Osteoblast (primary cell): ENCODE measurements at places on chromosomes 1 and 21. TPM values are rescaled to one million over a fixed set of nuclear protein-coding genes. Genes with fewer than 3 reads are reported as not detected.

UTS2 gene
- under 0.01 and 0.29 TPM in 2 replicates for total RNA-seq

SNAP47 gene
- total RNA-seq = 47.7 and 51.4 TPM in 2 replicates

AGTRAP gene
- 47.7 and 56.5 TPM in 2 replicates for total RNA-seq

LAMC1 gene
- total RNA-seq = 903 and 966 TPM in 2 replicates

ZSWIM5 gene
- 0.36 and 0.59 TPM in 2 replicates for total RNA-seq

LCE6A gene
- total RNA-seq = not detected in 2 replicates

MAB21L3 gene
- 0.29 and 0.36 TPM in 2 replicates for total RNA-seq
